ENCODE measurements at places on chromosomes 2 and 18.

DNA sequence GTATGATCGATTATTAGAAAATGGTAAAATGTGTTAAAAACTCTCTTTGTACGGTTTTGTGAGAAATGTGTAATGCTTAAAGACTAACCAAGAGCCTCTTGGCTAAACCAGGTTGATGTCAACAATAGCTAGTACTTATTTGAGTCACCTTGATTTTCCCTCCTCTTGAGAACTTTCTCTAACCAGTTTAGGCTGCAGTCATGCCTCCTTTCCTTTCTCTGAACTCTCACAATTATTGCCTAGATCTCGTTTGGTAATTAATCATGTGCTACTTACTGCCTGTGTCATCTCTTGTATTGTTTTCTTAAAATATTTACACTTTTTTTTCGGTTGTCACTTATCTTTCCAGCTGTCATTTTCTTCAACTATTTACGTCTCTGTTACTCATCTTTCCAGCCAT is 1.1 kb upstream of the EPC2 start:
- no peak for DNase-seq

DNA sequence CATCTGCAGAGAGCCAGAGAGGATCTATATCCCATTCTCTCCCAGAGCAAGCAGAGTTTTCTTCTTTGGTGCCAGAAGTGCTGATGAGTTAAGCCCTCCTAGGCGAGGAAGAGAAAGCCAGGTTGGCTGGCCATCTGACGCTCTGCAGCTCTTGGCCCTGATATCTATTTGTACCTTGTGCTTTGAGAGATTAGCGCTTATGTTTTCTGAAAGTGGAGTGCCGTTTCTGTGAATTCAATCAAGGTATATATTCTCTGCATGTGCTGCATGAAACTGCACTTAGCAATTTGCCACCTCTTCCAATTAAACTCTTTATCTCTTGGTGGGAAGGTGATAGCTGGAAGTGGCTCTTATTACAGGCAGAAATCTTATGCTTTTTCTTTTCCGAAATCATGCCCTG is 177.5 kb downstream of the LPIN1 start:
- peak; percentile 29 for DNase-seq

GRCh38 chr2:142323206-142323605 is 192.4 kb upstream of the LRP1B start:
- DNase-seq = no peak

- no peak for DNase-seq
Observed at GRCh38 chr2:13260402-13260801, 543.7 kb downstream of the TRIB2 start.

- no peak for DNase-seq
Observed at GRCh38 chr18:2827061-2827460, 19.7 kb upstream of the EMILIN2 start.

DNA sequence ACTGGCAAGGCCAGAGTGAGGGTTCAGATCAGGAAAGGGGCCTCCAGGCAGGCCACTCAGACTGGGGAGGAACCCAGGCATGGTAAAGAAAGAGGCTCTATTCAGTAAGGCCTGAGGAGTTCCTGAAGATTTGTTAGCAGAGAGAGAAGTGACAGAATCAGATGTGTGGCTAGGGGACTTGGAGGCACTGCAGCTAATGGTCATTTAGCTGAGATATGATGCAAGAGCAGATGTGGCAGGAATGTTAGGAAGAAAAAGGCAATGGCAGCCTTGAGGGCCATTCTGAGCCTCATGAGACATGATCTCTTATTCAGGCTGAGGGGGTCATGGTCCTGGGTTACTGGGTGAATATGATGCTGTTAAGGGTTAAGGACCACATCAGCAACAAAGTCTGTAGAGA is 73.4 kb downstream of the CCDC93 start:
- no peak for DNase-seq

- no peak for DNase-seq
Observed at GRCh38 chr18:79855147-79855933, 57.6 kb downstream of the KCNG2 start.
